Activated CD4-positive, alpha-beta T cell treated with anti-CD3 and anti-CD28 coated beads for 36 hours (primary cell): ENCODE measurements at places on chromosomes 3 and 15. TPM values are rescaled to one million over a fixed set of nuclear protein-coding genes. Genes with fewer than 3 reads are reported as not detected.

PPM1L gene
- 1.8 TPM for total RNA-seq

ADAMTS17 gene
- 0.57 TPM for total RNA-seq

SUSD5 gene
- total RNA-seq = not detected

GRCh38 chr3:112136959-112137693 lies 4.1 kb upstream of the GCSAM start:
- DNase-seq = peak; percentile 68

DNA sequence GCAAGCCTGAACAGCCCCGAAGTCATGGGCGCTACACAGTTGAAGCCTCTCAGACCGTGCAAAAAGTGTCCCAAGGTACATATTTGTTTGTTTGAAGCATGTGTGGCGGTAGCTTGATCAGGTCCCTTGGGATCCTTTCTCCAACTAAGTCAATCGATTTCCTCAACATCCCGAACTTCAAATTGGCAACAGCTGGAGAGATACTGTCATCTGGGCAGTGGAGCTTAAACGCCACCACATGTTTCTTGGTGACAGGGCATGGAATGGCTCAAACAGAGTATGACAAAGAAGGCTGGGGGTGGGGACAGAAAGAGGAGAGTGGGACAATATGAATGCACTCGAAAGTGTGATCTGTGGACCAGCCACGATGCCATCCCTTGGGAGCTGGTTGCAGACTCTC lies 84.9 kb upstream of the PSMD6 start:
- no peak for DNase-seq

FAM107A gene
- total RNA-seq = not detected
